ENCODE measurements at places on chromosomes 6 and 20.
A peak's percentile ranks its signal among the peaks of the same experiment; 100 is the strongest.

- DNase-seq, result no peak
Measured at GRCh38 chr20:4809707-4810106, 88.0 kb downstream of the PRND start.

GRCh38 chr20:33680686-33681085 lies 5.5 kb downstream of the E2F1 start:
- DNase-seq, result peak; percentile 41

DNA sequence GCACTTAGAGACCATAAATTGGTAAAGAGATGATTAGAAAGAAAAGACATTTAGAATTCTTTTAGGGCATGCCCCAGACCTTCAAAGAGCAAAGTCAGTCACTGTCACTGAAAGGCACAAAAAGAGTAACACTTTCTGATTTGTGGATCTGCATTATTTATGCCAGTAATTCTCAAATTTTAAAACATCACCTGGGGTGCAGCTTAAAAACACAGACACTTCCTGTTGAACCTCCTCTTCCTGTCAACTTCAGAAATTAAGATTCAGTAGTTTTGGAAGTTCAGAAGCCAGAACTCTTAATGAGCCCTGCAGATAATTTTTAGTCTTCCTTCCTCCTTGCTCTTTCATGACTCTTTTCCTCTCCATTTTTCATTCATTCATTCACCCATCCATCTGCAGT lies 137.5 kb downstream of the NRN1 start:
- DNase-seq, result no peak

- DNase-seq, result no peak
Measured at GRCh38 chr6:119234457-119234856, 115.1 kb downstream of the MAN1A1 start.

- DNase-seq, result no peak
Measured at GRCh38 chr6:72040111-72040510, 153.8 kb downstream of the RIMS1 start.

- DNase-seq, result peak; percentile 71
Measured at GRCh38 chr6:105600336-105601260, 197.7 kb upstream of the PREP start.

DNA sequence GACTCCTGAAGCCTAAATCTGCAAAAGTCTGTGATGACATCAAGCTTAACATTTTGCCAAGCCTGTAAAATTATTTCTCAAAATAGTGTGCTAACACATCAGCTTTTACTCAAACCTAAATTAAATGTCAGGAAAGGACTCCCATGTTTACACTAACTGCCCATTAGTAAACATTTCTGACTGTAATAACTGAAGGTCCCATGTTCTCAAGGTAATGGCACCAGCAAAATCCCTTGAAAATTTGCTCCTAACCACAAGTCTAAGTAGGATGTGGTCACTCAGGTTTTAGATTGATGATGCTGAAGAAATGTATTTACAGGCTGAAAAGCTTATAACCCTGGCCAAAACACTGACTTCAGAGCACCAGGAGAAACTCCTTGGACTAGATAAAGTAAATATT lies 33.0 kb downstream of the BACH2 start:
- DNase-seq, result peak; percentile 71
